T-helper 2 cell (primary cell): ENCODE measurements at places on chromosomes 5 and 9.

GRCh38 chr9:27497883-27498417 lies 26.1 kb upstream of the IFNK start:
- DNase-seq, result no peak

- DNase-seq, result no peak
Measured at GRCh38 chr5:146813346-146814157, 65.0 kb downstream of the PPP2R2B start.

DNA sequence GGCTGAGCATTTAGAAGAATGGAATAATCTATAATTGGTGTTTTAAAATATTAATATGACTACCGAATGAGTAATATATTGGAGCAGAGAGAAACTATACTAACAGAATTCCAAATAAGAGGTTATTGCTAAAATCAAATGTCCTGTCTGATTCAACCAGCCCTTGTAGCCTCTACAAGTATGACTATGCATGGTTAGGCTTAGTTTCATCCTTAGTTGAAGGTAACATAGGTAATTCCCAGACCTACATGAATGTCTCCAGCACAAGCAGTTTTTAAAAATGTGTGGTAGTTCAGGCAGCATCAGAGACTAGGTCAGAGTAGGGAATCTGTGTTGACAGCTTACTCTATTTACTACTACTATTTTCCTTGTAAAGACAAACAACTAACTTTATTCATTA lies 51.7 kb upstream of the SLC27A6 start:
- no peak for DNase-seq

DNA sequence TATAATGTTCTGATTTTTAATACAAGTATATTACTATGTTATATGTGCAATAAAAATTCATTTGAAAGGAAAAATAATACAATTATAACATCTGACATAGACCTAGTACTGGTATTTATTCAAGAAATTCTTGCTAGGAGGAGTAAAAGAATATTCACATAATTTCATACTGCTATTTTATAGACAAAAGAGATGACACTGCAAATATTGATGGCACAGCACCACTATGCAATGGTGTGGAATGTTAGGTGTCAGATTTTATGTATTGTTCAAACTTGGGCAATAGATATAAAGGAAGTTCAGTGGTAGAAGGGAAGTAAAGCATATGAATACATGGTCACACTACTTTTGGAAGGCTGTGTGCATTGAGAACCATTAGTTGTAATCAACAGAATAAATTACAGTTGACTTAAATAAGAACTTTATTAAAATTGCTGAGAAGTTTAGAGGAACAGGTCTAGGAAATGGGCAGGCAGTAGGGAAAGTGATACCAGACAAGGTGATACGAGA lies 143.9 kb downstream of the OR2K2 start:
- no peak for DNase-seq

- no peak for DNase-seq
Measured at GRCh38 chr9:78462611-78463010, 165.7 kb downstream of the PSAT1 start.

DNA sequence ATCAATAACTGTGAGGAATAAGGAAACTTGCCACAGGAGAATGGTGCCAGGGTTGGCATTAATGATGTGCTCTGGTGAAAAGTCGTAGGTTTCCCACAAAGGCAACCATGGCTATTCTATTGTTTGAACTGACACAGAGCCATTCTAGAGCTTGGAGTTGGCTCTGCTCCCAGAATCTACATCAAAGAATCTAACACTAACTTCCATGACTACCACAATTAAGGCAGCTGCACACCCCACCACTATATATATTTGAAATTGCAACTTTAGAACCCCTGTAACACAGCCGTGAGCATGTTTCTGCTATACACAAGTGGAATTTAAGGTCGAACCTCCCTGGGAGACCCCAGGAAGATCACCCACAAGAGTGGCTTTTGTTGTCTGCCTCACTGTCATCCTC lies 89.7 kb upstream of the CCDC152 start:
- no peak for DNase-seq

DNA sequence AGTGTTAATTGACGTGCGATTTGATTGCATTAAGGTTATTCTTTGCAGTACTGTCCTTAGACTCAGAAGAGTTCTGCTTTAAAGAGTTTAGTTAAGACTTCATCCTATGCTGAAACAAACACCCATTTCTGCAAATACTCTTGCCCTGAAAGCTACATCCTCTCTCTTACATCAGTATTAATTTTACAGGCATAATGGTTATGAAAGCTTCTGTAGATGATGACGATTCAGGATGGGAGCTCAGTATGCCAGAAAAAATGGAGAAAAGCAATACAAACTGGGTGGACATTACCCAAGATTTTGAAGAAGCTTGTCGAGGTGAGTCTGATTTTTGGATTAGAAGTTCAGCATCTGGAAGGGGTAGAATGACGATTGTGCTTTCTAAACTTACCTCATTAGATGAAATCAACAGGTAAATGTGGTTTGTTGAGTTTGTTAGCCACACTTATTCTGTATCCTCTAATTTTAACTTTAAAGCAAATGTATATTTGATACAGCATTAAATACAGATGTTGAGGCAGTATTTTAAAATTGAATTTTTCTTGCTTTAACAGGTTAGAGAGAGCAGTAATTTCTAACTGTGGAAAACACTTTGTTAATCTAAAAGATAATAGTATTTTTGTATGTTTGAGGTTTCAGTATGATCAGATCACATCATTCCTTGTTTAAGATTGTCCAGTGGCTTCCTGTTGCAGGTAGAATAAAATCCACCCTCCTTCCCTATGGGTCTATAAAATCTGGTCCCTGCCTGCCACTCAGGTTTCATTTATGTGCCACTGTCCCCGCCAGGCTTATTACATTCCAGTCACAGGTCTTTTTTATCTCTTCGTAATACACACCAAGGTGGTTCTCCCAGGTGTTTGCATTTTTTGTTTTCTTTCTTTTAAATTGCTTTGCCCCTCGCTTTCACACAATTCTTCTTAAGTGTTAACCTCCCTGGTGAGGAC lies 1.3 kb downstream of the NAA35 start:
- DNase-seq, result no peak

GRCh38 chr5:150440948-150441812 lies 8.4 kb downstream of the RPS14 start:
- DNase-seq, result no peak

GRCh38 chr5:6236170-6236793 lies 142.1 kb downstream of the MED10 start:
- no peak for DNase-seq

DNA sequence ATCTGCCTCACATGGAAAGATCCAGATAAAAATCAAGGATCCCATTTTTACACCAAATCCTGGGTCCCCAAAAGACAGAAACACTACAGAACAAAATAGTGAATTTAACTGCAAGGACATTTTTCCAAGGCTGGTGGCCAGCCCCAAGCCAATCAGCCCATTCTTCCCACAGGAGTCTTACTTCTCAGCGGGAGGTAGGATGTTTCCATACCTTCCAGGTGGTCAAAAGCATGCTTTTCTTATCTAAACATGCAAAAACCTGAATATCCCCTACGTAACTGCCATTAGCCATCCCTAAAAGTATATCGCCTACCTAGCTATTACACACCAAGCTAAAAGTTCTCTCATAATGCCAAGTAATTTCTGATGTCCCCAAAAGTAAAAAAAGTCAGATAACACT lies 20.6 kb downstream of the TMEM161B start:
- DNase-seq, result no peak

- DNase-seq, result no peak
Measured at GRCh38 chr5:180172447-180173197, 36.4 kb downstream of the RASGEF1C start.

- DNase-seq, result peak; percentile 66
Measured at GRCh38 chr5:171419688-171420430, 412 bp downstream of the FGF18 start.

DNA sequence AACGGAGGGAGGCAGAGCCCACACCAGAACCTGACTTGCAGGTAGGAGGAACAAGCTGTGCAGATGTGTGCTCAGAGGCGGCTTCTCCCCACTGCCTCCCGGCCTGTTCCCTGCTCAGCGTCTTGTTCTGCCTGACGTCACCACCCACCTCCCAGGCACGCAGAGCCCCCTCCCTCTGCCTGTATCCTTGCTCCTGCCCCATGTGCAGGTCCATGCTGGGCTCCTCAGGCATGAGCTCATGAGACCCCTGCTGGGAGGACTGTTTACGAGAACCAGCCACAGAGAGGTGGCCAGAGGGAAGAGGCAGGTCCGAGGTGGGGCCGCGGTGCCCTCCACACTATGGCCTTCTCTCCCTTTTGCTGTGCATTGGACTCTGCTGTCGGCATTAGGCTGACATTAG lies 45.5 kb downstream of the SLC6A3 start:
- no peak for DNase-seq

GRCh38 chr9:91186632-91187108 lies 175.0 kb downstream of the AUH start:
- DNase-seq, result no peak

GRCh38 chr5:152072091-152072490 lies 147.4 kb upstream of the GLRA1 start:
- DNase-seq, result no peak

- no peak for DNase-seq
Measured at GRCh38 chr5:39132792-39133191, 58.6 kb upstream of the RICTOR start.

DNA sequence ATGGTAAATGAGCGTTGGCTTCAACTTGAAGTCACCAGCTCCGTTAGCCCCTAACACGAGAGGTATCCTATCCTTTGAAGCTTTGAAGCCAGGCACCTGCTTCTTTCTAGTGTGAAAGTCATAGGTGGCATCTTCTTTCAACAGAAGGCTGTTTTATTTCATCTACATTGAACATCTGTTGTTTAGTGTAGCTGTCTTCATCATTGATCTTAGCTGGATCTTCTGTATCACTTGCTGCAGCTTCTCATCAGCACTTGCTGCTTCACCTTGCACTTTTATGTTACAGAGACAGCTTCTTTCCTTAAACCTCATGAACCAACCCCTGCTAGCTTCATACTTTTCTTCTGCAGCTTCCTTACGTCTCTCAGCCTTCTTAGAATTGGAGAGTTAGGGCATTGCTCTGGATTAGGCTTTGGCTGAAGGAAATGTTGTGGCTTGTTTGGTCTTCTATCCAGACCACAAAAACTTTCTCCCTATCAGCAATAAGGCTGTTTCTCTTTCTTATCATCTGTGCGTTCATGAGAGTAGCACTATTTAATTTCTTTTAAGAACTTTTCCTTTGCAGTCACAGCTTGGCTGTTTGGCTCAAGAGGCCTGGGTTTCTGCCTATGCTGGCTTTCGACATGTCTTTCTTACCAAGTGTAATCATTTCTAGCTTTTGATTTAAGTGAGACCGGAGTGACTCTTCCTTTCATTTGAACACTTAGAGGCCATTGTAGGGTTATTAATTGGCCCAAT lies 47.2 kb downstream of the PCSK5 start:
- DNase-seq, result no peak

GRCh38 chr9:23850242-23850689 lies 24.2 kb upstream of the ELAVL2 start:
- DNase-seq, result no peak

- DNase-seq, result no peak
Measured at GRCh38 chr9:88355166-88355565, 33.1 kb upstream of the SPIN1 start.

- no peak for DNase-seq
Measured at GRCh38 chr9:78909566-78909965, 612.6 kb downstream of the PSAT1 start.
